CD8-positive, alpha-beta memory T cell (primary cell): ENCODE measurements at places on chromosomes 16 and 17. TPM values are rescaled to one million over a fixed set of nuclear protein-coding genes. Genes with fewer than 3 reads are reported as not detected.

GRCh38 chr17:82836823-82837357, 2.9 kb downstream of the ZNF750 start:
- no peak for DNase-seq

DNA sequence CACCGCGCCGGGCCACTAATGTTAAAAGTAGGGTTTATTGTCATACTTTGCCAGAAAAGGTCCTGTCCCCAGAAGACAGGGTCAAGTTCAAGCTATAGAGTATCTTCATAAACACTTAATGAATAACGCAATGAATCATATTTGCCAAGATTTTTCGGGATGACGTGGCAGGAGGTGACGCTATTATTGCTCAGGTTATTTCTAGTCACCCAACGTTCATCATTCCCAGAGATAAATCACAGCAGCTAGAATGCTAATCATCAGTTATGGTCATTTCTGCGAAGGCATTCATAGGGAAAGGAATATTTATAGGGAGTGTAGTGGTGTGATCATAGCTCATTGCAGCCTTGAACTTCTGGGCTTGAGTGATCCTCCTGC, 2.0 kb downstream of the TMC5 start:
- DNase-seq, result no peak

DNA sequence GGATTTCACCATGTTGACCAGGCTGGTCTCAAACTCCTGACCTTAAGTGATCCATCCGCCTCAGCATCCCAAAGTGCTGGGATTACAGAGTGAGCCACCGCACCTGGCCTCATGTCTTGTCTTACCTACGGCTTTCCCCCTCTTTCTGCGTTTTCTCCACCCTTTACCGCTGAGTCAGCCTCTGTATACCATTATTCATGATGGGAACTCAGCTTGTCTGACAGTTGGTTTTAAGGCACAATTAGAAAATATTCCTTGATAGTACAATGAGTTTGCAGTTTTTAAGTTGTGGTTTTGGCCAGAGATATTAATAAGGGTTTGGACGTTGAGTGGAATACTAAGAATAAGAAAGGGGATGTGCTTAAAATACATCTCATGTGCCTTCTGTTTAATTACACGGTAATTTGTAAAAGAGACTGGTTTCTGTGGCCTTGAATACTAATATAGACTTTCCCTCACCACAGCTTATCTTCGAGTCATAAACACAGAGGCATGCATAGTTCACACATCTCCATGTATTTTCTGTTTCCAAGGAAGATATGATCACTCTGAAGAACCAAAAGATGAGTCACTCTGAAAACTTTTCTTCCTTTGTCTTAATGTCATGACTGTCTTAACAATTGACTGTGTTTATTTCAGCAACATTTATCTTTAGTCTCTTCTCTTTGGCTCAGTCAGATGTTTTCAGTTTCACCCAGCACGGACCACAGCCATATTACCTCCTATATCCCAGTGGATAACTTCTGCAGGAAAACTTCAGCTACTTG, 54.4 kb downstream of the PITPNC1 start:
- no peak for DNase-seq

GRCh38 chr16:12903407-12904328, 2.3 kb downstream of the SHISA9 start:
- no peak for DNase-seq

DNA sequence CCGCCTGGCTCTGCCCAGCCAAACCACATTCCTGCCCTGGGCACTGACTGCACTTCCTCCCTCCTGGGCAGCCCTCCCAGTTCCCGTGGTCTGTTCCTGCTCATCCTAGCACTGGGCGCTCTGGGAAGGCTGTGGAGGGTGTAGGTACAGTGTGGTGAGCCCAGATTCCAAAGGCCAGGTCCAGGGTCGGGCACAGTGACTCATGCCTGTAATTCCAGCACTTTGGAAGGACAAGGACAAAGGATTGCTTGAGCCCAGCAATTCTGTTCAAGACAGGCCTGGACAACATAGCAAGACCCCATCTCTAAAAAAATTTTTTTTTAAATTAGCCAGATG, 30.6 kb downstream of the C16orf74 start:
- no peak for DNase-seq

DNA sequence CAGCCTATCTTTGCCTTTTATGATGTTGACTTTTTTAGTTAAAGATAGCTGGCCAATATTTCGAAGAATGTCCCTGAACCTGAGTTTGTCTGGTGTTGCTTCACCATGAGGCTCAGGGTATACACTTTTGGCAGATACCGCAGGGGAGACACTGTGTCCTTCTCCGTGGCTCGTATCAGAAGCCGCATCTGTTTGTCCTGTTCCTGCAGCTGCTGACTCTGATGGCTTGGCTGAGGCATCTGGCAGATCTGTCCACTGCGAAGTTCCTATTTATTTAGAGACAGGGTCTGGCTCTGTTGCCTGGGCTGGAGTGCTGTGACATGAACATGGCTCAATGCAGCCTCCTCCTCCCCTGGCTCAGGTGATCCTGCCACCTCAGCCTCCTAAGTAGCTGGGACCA, 93.5 kb downstream of the CRISPLD2 start:
- DNase-seq, result no peak

DNA sequence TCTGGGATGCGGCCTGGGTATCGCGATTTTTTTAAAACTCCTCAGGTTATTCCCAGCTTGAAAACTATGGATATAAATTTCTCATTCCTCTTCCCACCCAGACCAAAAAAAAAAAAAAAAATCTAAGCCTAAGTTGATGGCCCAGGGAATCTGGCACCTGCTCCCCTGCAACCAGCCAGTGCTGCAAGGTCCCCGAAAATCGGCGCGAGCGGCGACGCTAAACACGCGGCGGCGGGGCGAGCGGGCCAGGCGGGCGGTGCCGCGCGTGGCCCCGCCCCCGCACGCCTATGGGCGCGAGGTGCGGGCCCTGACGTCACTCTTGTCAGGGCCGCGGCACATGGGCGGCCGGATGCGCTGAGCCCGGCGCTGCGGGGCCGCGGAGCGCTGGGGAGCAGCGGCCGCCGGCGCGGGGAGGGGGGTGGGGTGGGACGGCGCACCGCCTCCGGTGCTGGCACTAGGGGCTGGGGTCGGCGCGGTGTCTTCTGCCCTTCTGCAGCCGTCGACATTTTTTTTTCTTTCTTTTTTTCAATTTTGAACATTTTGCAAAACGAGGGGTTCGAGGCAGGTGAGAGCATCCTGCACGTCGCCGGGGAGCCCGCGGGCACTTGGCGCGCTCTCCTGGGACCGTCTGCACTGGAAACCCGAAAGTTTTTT, at the start of gene HLF:
Gene HLF, plus strand, starts transcription at position 316 of the 654 bp plus-strand sequence. CDS start 525 bp downstream, outside the sequence.
- peak; percentile 68 for DNase-seq

- no peak for DNase-seq
Measured at GRCh38 chr17:11996722-11997146, 541 bp downstream of the ZNF18 start.

DNA sequence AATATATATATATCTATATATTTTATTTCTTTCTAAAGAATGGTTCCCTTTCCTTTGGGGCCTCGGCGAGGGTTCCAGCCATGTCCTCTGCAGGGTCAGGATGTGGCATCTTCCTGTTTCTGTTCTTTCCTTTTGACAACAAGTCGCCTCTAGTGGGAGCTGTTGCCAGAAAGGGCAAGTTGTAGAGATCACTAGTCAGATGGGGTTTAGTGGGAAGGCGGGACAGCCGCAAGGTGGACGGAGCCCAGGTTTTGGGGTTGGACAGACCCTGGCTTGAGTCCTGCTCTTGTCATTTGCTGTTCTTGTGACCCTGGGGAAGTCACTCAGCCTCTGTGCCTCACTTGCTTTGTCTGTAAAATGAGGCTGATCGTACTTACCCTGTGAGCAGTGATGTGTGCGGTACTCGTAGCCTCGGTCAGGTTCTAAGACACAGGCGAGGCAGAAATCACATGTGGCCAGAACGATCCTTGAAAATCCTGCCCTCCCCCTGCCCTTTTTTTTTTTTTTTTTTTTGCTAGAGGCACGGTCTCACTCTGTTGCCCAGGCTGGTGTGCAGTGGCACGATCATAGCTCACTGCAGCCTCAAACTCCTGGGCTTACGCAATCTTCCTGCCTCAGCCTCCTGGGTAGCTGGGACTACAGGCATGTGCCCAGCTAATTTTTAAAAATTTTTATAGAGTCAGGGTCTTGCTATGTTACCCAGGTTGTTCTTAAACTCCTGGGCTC, 80.1 kb downstream of the ABCC6 start:
- no peak for DNase-seq

HELZ gene
- 85.0 TPM for polyA plus RNA-seq

BEAN1 gene
- 0.09 TPM for polyA plus RNA-seq

HOXB5 gene
- not detected for polyA plus RNA-seq
